ENCODE measurements at places on chromosomes 4 and X.

DNA sequence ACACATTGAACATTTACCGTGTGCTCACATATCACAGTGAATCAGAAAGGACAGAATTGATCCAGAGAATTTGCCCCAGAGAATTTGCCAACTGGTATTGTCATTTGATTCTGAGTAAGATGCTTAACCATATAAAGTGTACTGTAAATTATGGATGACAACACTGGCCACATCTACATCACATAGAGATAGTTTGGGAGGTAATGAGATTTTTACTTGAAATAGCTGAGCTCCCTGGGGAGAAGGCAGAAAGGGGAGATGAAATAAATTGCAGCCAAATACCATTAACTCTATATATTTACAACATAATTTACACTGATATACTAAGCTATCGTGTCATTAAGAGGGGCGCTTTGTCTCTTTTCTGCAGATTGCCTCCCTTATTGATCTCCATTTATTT lies 564.0 kb downstream of the KCNIP4 start:
- no peak for DNase-seq

DNA sequence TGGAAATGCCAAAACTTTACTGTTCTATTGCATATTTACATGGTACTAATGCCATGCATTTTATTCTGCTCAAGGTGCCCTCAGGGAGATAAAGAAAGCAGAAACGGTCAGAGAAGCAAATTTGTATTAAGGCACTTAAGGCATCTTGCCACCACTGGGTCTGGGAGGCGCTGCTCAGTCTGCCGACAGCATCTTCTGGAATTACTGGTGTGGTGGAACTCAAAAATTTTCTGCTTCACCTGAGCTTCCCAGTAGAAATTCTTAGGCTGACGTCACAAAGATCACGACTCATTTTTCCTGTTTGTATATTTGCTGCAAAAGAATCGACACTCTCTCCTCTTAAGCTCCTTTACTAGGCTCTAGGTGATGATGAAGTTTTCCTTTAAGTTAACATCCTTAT lies 3.0 kb downstream of the RASSF6 start:
- no peak for DNase-seq

- no peak for DNase-seq
Measured at GRCh38 chr4:142516686-142517526, 329.2 kb downstream of the INPP4B start.

GRCh38 chr4:158033416-158034120 lies 139.3 kb downstream of the GASK1B start:
- no peak for DNase-seq

DNA sequence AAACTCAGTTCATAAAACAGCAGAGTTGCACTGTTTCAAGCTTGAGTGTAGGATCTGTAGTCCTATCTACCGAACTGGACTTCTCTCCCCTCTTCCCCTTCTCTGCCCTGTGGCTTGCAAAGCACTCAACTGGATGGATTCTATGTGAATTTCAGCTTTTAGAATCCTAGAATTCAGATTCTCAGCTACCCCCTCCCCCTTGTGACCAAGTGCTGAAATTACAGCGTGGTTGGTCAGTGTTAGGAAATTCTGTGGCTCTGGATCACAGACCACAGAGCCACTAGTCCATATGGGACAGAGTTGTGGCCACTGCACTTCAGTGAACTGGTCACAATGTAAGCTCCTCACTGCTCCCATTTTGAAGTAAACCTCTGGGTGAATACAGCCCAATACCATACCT lies 64.6 kb upstream of the TRPC5 start:
- no peak for DNase-seq

- DNase-seq: no peak
Measured at GRCh38 chrX:116490104-116490503, 27.3 kb upstream of the CT83 start.

DNA sequence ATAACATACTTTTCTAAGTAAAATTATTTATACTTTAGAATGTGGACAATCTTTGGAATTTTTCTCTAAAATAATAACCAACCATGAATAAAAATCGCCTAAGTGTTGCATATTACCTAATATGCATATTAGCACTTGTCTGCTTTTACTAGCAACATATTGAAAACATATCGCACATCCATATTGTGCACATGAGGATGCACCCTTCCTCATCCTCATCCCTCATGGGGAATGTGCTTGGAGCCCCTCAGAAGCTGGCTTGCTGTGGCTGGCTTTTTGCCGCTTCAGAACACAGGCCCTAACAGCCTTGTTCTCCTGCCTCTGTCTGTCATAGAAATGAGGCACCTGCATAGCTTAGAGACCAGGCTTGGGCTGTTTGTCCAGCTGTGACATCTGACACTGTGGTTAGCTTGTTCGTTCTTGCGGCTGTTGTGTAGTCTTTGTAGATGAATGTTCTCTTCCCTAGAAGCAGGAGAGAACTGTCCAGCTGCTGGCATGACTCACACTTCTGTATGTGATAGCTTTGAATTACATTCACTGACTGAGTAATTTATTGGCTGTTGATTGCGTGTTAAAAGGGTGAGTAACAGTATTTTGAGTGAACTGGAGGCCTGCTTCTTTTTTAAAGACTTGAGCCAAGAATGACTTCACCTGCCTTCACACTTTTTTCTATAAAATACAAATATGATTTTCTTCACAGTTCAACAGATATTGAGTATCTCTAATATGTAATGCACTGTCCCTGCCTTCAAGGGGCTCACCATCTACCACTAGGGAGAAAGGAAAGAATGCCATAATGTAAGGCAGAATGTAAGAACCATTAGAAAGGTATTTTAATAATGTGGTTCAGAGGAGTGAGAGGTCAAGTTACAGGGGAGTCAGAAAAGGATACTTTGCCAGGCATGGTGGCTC lies 81.9 kb downstream of the HMGB2 start:
- no peak for DNase-seq

DNA sequence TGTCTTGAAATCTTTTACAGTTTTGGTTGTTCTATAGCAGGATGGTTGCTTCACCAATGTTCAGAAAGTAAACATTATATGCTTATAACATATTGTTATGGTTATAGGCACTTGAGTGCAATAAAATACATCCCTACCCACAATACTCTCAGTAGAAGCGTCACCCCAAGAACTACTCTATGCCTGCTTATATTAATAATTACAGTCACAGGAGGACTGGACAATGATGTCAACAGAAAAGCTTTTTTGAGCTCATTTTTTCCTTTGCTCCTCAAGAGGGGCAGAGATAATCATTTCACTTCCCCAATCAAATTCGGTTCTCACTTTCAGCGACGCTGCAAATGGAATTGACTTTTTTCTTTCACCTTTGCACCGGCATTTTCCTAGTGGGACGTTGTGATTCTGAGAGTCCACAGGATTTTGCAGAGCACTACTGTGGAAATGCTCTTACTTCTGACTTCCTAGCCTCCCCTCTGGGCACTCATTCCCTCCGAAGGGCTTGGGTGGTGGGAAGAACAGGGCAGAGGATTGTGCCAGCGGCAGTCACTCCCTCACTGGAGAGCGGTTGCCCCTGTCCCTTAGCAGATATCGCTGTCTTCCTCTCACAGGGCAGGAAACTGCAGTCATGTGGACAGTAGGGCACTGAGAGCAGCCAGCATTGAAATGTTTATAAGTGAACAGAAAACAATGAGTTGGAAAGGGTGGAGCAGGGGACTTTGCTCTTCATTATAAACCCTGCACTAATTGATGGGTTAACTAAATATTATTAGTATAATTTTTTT lies 24.9 kb upstream of the SGMS2 start:
- no peak for DNase-seq

GRCh38 chr4:13599159-13599558 lies 28.4 kb downstream of the BOD1L1 start:
- DNase-seq: no peak

- DNase-seq: no peak
Measured at GRCh38 chr4:184094532-184095159, 123.0 kb downstream of the ENPP6 start.

GRCh38 chr4:76803522-76803921 lies 94.4 kb downstream of the SOWAHB start:
- no peak for DNase-seq

- DNase-seq: no peak
Measured at GRCh38 chrX:147803948-147804347, 107.8 kb upstream of the FMR1 start.

DNA sequence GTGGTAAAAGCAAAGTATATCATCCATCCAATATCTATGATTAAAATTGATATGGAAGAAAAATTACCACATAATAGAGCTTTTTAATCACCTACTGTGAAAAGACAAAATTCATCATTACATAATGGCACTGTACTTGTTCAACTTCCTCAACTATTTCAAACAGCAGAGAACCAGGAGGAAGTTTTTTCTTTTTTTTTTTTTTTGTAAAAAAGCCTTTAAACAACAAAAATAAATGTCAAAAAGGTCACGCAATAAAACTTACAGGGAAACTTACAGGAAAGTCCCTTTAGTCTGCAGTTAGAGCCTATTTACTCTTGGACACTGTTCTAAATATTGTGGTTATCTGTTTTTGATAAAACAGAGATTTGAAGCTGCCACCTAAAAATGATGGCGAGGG lies 4.8 kb downstream of the PDGFC start:
- no peak for DNase-seq

DNA sequence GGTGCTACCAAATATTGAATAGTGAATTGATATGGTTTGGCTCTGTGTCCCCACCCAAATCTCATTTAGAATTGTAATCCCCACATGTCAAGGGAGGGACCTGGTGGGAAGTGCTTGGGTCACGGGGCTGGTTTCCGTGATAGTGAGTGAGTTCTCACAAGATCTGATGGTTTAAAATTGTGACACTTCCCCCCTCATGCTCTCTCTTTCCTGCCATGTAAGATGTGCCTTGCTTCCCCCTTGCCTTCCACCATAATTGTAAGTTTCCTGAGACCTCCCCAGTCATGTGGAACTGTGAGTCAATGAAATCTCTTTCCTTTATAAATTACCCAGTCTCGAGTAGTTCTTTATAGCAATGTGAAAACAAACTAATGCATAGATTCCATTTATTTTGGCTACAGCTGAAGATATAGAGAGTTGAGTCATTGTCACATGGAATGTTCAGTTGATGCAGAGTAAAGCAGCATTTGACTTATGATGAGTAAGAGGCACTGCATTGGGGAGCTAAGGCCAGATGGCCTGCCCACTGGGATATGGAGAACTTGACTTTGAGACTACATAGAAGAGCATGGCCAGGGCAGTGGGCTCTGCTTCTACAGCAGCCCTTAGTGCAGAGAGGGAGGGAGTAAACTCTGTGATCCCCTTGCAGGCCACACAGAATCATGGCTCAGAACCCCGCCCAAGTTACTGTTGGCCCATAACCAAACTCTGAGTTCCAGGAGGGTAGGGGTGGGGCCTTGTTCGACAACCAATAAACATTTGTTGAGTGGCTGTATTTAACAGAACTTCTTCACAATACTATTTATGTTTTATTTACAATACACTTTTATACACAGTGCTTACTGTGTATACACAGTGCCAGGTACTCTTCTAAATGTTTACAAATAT lies 34.2 kb downstream of the RAI2 start:
- no peak for DNase-seq

- no peak for DNase-seq
Measured at GRCh38 chr4:112633477-112634235, 3.1 kb downstream of the ZGRF1 start.

- no peak for DNase-seq
Measured at GRCh38 chrX:119411959-119412358, 12.8 kb downstream of the SLC25A43 start.

DNA sequence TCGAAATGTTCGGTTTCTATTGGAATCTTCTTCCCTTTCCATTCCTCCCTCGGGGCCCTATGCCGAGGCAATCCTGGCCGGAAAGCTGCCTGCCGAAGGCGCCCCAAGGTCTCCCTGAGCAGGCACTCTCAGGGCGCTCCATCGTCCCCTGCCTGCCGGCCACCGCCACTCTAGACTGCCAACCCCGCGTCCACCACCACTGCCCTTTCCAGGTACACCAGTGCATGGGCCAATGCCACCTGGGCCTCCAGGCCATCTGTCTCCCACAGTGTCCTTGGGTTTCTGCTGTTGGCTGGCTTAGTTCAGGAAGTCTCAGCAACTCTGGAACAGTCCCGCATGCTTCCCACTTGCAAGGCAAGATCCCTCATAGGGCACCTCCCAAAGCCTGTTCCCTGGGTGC lies 14.6 kb downstream of the CTAG1A start:
- no peak for DNase-seq

GRCh38 chrX:152818356-152818755 lies 12.2 kb downstream of the CETN2 start:
- DNase-seq: no peak

- no peak for DNase-seq
Measured at GRCh38 chrX:11287505-11287904, 5.7 kb upstream of the AMELX start.

- no peak for DNase-seq
Measured at GRCh38 chrX:110723844-110724243, 71.8 kb downstream of the CHRDL1 start.

- DNase-seq: no peak
Measured at GRCh38 chr4:89661173-89661899, 175.6 kb downstream of the SNCA start.

GRCh38 chr4:74282926-74283325 lies 25.3 kb upstream of the EPGN start:
- DNase-seq: no peak

DNA sequence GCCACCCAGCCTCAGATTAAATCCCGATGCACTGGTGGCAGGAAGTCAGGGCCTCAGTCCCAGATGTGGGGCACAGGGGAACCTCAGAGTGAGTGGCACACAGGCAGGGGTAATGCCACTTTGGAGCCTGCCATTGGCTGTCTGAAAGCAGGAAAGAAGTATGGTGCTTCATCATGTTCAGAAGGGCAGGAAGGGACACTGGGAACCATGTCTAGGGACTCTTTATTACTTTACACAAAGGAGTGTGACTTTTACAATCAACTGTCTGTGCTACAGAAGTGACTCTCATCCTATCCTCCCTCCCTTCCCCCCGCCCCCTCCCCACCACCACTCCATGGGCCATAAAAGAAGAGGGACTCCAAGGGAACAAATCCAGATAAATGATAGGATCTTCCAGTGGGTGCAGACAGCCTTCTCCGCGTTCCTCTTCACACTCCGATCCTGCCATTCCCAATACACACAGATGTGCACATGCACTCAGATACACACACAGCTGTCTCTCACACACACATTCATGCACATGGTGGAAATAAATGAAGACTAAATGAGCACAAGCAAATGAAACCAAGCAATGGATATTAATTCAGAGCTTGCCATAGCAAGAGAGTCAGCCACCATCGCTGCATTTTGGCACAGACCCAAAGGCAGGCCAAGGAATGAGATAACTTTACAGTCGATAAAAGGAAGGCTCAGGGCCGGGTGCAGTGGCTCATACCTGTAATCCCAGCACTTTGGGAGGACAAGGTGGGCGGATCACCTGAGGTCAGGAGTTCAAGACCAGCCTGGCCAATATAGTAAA lies 2.5 kb upstream of the TMEM154 start:
- no peak for DNase-seq

DNA sequence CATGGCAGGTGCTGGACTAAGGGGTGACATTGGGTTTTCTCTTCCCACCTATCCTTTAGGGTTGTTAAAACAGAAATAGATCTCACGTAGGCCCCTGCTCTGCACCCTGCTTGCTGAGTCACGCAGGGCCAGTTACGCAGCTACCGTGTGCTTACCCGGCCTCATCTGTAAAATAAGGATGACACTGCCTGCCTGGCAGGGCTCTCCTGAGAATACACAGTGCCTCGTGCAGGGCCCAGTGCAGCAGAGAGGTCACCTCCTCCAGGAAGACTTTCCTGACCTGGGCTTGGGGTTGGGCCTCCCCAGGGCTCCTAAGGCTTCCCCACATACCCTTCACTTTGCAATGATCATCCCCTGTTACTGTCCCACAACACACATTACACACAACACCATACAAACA lies 33.6 kb upstream of the JAKMIP1 start:
- DNase-seq: no peak
